ENCODE measurements at places on chromosomes 11 and 22. TPM values are rescaled to one million over a fixed set of nuclear protein-coding genes. Genes with fewer than 3 reads are reported as not detected.

The CRYBA4 gene
- not detected for total RNA-seq

The MICALL1 gene
- total RNA-seq: 19.6 TPM

The C2CD3 gene
- 16.4 TPM for total RNA-seq

The ART5 gene
- total RNA-seq: 0.31 TPM

The OR52I1 gene
- total RNA-seq: not detected

The CELF1 gene
- 48.6 TPM for total RNA-seq

The GGTLC2 gene
- not detected for total RNA-seq

The VSIG2 gene
- total RNA-seq: not detected

The TSGA10IP gene
- not detected for total RNA-seq

The RTCB gene
- 79.1 TPM for total RNA-seq

The OR5P2 gene
- total RNA-seq: not detected

The C11orf21 gene
- total RNA-seq: not detected

The DCDC1 gene
- 0.18 TPM for total RNA-seq

The CD248 gene
- total RNA-seq: not detected

The KDM4E gene
- total RNA-seq: not detected

The PLAAT5 gene
- total RNA-seq: not detected

The SHANK2 gene
- 6.6 TPM for total RNA-seq

The FGF4 gene
- not detected for total RNA-seq

Data from A549 treated with RU486 at 1 μM for 4 hours (cell line).